ENCODE measurements at places on chromosomes 11 and 22. TPM values are rescaled to one million over a fixed set of nuclear protein-coding genes. Genes with fewer than 3 reads are reported as not detected.

Gene ROM1
- 1.5 TPM for total RNA-seq

DNA sequence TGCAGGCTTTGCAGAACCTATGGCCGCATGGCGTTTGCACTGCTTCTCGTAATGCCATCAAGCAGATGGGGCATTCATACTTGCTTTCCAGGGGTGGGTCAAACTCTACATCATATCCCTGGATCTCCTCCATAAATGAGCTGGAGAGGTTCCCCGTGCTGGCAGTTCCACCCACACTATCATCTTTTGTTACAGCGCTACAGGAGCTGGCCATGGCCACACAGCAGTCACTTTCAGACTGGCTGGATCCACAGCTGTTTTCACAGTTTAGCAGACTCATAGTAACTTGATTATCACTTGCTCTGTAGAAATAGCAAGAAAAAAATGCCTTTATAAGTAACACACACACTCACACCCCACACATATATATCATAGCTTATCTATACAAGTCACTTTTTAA lies 8.8 kb downstream of the TRAF6 start:
- no peak for DNase-seq

Gene PHF21B
- total RNA-seq, result not detected

DNA sequence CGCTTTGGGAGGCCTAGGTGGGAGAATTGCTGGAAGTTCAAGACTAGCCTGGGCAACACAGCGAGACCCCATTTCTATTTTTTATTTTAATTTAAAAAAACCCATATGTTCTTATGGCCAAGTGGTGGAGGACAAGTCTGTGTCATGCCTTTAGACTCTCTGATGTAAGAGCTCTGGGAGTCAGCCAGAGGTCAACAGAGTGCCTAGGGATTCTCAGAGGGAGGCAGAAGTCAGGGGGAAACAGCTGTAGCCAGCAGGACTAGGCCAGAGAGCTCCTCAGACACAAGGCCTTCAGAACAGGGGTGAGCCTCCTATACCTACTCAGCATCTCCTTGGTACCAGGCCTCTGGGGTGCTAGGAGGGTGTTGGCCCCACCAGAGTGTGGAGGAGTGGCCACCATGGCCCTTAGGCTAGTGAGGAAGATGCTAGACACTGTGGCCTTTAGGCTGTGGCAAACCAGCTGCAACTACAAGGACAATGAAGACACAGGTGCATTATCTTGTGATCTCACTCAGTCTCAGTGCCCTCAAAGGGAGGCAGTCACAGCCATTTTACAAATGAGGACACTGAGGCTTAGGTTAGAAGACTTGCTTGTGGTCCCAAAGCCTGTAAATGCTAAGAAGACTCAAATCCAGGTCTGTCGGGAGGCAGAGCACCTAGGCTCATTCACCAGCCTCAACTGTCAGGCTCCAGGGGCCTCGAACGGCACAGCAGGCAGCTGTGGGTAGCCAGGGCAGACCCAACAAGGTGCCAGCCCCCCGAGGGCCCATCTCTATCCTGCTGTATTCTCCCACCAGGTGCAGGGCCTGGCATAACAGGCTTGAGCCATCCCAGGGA lies 5.0 kb downstream of the ZP1 start:
- no peak for DNase-seq

Gene PDE3B
- total RNA-seq, result 25.8 TPM

- no peak for DNase-seq
These were observed 62.9 kb downstream of the RCN1 start for GRCh38 chr11:32153747-32154146.

Gene TMA7B
- 0.96 TPM for total RNA-seq

Gene UBTFL1
- total RNA-seq, result not detected

Gene FGF3
- not detected for total RNA-seq

Gene NAALAD2
- not detected for total RNA-seq
